MV-4-11 (cell line): ENCODE measurements at places on chromosomes 11 and 22.

GRCh38 chr11:126134461-126135155 lies 71.9 kb upstream of the CDON start:
- DNase-seq = no peak

GRCh38 chr11:69899957-69900821 lies 81.0 kb upstream of the FGF3 start:
- DNase-seq = peak; percentile 29

DNA sequence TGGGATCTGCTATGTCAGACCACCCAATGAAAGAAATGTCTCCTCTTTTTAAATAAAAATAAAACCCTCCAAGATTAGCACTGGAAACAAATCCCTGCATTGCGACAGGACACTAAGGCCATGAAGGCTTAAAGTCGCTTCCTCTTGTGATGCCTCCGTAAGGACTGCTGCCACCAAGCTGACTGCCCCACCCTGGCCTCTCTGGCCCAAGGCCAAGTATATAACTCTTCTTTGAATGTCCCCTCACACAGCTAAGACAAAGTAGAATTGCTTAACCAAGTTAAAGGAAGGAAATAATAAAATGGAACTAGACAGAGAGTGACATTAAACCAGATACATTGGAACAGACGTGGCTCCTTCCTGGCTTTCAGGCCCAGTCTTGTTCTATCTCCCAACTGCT lies 7.5 kb upstream of the NRGN start:
- DNase-seq = peak; percentile 97

GRCh38 chr11:73931039-73931645 lies 19.7 kb upstream of the DNAJB13 start:
- peak; percentile 32 for DNase-seq

- peak; percentile 79 for DNase-seq
Measured at GRCh38 chr22:38204784-38205183, 3.0 kb downstream of the MAFF start.

- no peak for DNase-seq
Measured at GRCh38 chr11:66168289-66168688, 98.2 kb downstream of the PACS1 start.

DNA sequence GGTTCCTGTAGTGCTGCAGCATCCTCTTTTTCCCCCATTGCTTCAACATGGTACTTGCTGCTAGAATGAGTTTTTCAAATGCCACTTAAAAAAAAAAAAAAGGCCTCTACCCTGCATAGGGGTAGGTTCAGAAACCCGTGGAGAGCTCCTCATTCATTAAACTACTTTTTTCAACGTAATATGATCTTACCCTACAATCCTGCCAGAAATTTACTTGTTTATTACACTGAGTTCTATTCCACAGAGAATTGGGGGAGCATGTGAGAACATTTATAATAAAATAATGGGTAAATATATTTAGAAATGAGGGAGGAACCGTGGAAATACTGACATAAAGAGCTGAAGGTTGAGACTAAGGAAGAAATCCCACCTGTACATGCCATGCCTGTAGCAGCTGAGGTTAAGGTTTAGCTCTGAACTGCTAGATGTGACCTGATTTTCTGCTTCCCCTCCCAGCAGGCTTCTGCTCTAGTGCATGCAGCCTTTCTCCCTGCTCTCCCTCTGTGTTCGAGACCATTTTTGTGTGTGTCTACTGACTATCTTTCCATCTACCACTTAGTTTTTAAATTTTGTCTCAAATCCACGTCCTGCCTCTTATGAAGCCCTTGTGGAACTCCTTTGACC lies 225.7 kb downstream of the DDX10 start:
- no peak for DNase-seq

GRCh38 chr11:133988686-133989410 lies 32.1 kb upstream of the IGSF9B start:
- DNase-seq = no peak

- no peak for DNase-seq
Measured at GRCh38 chr11:118149493-118149892, 3.1 kb downstream of the SCN4B start.

DNA sequence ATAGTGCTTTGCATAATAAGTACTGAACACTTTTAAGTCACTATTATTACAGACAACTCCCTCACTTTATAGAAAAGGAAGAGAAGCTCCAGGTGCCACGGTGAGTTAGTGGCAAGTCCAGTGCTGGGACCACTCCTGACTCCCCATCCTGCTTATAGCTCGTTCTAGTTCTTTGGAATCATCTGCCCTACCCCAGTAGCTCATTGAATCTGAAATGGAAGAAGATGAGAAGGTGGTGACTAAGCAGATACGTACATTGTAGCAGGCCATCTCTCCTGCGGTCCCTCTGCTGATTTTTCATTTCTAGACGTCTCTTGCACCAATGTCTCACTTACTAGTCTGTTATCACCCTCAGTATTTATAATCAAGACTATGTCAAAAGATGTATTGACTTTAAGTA lies 21.6 kb downstream of the MMP20 start:
- no peak for DNase-seq

DNA sequence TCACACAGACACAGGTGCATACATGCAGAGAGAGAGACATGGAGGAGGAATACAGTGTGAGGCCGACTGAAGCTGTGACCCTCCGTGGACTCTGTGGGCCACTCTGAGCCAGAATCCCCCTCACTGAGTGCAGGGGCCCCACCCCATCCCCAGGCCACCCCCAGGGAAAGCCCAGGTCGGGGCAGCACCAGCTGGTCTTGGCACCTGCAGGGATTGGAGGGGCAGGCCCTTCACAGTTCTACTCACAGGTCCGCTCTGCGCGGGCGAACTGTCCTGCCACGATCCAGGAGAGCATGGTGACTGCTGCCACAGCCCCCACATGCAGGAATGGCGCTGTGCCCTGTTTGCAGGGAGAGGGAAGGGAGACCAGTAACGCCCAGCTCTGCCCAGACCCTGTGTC lies 16.3 kb upstream of the KLHL35 start:
- no peak for DNase-seq

- DNase-seq = no peak
Measured at GRCh38 chr11:96169250-96169649, 173.7 kb downstream of the MAML2 start.

GRCh38 chr11:77698896-77699295 lies 61.3 kb upstream of the CLNS1A start:
- DNase-seq = no peak

- no peak for DNase-seq
Measured at GRCh38 chr11:127496165-127496564, 495.6 kb upstream of the KIRREL3 start.

DNA sequence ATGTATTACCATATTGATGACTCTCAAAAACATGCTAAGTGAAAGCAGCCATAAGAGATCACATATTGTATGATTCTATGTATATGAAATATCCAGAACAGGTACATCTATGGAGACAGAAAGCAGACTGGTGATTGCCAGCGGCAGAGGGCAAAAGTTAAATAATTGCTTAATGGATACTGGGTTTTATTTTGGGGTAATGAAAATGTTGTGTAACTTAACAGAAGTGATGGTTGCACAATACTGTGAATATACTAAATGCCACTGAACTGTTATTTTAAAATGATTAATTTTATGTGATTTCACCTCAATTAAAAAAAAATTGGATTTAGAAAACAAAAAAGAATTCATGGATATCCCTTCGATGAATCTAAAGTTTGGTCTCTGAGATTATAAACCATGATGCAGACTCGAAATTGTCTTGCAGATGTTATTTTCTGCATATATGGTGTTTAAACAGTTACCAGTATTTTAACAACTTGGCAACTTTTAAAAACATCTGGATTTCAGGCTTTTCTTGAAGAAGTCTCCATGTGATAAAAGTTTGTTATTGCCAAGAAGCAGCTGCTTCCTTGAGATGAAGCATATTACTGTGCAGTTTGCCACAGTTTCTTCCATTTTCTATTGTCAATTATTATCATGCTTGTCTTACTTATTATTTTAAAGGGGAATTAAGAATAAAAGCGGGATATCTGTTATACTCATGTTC lies 38.1 kb downstream of the LARGE2 start:
- peak; percentile 47 for DNase-seq

GRCh38 chr11:112972399-112973145 lies 11.4 kb downstream of the NCAM1 start:
- no peak for DNase-seq

DNA sequence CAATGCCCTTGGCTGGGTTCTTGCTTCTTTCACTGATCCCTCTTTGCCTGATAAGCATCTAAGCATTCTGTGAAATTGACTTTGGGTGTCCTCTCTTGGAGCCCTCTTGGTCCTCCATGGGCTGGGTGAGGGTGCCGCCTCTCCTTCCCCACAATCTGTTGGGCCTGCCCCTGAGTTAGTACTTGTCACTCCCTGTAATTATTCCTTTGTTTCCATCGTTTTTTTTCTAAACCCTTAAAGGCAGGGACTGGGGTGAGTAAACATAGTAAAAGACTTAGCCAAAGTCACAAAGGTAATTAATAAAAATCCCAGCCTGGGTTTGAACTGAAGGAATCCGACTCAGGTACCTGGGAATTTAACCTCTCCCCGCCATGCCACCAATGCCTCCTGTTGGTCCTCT lies 188.1 kb downstream of the MYO18B start:
- DNase-seq = no peak

DNA sequence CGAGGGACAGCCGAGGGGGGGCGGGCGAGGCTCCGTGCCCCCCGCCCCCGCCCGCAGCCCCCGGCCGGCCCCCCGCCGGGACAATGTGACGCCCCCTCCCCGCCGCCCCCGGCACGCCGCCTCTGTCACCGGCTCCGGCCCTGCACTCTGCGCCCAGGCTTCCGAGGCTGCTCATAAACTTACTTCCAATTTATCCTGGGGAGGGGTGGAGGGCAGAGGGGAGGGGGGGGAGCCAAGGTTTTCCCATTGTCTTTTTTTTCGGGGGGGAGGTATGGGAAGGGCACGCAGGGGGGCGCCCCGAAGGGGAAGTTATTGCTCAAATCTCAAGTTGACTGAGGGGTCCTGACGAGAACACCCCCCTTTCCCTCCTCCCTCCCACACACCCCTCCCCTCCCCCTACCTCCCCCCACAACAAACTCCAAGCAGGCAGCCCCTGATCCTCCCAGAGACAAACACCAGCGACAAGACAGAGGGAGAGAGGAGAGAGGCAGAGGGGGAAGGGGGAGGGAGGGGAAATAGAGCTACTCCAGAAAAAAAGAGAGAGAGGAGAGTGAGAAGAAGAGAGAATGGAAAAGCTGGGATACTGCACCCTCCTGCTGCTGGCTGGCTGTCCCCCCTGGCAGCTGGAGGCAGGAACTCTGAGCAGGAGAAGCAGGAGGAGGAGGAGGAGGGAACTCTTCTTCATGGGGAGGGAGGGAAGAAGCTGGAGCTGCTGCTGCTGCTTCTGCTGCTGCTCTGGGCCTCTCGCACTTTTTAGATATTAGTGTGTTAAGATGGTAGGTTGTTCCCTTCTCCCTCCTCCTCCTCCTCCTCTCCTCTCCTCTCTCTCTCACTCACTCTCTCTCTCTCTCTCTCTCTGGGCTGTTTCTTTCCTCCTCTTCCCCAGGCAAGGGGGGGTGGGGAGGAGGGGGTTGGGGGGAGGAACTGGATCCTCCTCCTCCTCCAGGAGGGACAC lies 631 bp downstream of the PHF21A start:
- DNase-seq = no peak

- DNase-seq = no peak
Measured at GRCh38 chr11:68938088-68938487, 34.4 kb downstream of the IGHMBP2 start.

DNA sequence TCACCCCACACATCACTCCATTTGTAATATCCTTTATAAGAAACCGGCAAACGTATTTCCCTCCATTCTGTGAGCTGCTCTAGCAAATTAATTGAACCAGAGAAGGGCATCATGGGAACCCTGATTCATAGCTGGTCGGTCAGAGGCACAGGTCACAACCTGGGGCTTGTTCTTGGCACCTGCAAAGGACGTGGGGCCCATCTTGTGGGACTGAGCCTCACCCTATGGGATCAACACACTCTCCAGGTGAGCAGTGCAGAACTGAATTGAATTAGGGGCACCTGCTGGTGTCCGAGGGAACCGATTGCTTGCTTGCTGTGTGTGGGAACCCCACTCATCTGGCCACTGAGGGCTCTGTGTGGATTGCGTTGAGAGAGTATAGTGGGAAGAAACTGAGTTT lies 145.3 kb downstream of the CTTN start:
- DNase-seq = no peak

DNA sequence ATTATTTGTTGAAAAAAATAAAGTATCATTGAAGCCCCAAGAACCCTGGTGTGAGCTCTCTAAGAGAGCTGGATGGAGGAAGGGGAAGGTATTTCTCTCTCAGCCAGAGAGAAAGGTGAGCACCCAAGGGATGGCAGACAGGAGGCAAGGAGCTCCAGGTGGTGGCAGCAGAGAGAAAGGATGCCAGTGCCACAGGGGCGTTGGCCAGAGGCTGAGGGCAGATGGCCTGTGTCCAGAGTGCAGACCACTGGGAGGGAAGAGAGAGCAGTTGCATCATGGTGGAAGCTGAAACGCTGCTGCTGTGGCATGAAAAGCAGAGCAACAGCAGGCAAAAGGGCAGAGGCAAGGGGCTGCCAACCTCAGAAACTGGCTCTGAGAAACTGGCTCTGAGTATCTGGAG lies 8.5 kb downstream of the SPON1 start:
- DNase-seq = no peak

DNA sequence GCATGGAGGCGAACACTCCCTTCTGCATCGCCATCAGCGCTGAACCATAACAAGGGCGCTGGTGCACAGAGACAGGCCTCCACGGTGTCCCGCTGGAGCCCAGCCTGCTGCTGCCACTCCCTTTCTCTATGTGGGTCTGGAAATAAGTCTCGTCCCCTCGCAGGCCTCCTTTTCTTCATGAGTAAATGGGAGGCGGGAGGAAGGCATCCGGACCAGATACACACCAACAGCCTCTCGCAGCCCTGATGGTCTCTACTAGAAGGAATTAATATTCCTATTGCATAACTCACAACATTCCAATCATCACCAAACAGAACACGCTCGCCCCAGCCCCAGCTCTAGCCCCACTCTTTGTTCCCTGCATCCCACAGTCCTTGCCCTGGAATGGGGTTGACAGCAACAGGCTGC lies 14.9 kb downstream of the RASD2 start:
- no peak for DNase-seq

DNA sequence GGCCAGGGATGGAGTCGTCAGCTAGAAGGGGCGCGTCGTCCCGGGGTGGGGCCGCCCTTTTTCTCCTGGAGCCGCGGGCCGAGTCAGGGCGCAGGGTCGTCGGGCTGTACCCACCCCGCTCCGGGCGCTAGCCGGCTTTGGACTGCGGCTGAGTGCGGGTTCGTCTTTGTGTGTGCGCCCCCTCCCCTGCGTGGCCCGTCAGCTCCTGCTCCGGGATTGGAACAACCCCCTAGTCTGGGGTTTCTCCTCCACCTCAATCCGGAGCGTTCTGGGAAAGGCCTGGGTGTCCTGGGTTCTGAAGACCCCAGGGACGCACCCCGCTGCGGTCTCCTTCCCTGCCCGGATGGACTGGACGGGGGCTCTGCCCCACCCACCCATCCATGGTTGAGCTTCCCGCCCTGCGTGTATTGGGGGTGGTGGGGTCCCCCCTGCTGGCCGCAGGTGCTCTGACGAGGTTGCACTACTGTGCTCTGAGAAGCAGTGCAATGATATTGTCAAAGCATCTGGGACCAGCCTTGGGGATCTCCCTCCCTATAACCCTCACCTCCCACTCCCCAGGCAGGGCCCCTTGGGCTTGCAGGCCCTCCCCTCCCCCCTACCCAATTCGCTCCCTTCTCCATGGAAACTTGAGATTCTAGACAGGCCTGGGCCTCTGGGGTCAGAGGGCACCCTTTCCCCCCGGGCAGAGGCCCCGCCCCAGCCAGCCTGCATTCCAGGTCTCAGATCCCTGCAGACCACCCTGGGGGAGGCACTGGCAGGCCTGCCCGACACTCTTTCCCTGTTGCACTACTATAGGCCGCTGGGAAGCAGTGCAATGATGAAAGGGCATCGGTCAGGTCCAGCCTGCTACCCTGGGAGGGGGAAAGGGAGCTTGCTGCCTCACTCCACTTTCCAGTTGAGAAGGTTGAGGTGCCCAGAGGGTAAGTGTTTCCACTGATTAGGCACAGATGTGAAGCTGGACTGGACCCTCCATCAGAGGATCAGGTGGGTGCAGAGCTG lies 10.7 kb downstream of the SDF2L1 start:
- no peak for DNase-seq
